ENCODE measurements at places on chromosomes 11 and 22.

DNA sequence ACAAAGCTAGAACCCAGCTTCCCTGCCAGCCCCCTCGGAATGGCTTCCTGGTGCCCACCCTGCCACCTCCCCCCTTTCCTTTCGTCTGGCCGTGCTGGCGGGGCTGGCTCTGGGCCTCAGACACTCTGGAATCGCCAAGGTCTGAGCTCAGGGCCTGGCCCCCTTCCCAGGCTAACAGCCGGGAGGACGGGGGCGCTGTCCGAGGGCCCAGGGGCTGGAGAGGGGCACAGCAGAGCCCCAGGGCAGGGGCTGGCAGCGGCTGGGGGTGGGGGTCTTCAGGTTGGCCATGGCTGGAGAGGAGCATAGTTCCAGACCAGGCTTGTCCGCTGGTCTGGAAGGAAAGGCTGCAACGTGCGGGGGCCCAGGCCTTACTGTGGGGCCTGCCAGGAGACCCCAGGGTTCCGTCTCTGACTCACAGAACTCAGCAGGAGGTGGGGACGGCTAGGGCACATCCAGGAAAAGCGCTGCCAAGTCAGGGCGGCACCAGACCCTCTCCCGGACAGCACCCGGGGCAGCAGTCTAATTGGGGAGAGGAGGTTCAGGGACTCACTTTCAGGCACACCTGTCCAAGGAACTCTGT lies 861 bp upstream of the LTBP3 start:
- DNase-seq, result peak; percentile 43

- DNase-seq, result no peak
These were observed 20.4 kb upstream of the EMSY start for GRCh38 chr11:76424379-76424778.

- peak; percentile 91 for DNase-seq
These were observed 171.5 kb upstream of the SYT13 start for GRCh38 chr11:45457649-45458048.

- DNase-seq, result no peak
These were observed 599.3 kb downstream of the BUD13 start for GRCh38 chr11:116173506-116173905.

- DNase-seq, result no peak
These were observed 736 bp downstream of the RDX start for GRCh38 chr11:110295531-110296225.

DNA sequence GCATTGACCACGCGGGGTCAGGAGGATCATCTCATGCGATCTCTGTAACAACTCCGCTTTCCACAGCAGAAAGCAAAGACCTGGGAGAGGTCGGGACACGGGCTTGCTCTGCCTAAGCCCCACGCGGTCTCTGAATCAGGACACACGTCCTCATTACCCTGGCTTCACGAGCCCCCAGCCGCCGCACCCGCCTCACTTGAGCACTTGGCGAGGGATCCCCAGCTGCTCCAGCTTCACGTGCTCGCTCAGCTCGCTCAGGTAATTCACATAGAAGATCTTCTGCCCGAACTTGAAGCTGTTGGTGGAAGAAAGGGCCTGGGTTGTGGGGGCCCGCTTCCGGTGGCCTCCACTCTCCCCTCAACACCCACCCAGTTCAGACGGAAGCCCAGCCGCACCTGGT lies 19.6 kb downstream of the ARHGAP1 start:
- no peak for DNase-seq

- DNase-seq, result no peak
These were observed 8.4 kb downstream of the LRRC10B start for GRCh38 chr11:61516675-61517572.

DNA sequence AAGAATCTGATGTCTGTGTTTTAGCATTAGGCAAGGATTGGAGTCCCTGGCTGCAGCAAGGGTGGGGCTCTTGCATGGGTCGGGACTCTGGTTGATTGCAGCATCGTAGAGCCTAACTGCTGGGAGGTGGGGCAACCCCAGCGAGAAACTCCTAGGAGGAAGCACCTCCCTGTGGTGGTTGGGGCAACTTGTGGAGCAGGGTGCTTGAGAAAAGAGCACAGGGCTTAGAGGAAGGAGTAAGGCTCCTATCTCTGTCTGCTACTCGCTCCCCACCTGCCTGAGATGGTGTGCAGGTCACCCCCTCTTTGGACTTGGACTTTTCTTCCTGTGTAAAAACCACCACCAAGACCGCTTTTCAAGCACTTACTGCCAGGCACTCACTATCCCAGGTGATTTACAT lies 15.6 kb downstream of the SREBF2 start:
- no peak for DNase-seq

DNA sequence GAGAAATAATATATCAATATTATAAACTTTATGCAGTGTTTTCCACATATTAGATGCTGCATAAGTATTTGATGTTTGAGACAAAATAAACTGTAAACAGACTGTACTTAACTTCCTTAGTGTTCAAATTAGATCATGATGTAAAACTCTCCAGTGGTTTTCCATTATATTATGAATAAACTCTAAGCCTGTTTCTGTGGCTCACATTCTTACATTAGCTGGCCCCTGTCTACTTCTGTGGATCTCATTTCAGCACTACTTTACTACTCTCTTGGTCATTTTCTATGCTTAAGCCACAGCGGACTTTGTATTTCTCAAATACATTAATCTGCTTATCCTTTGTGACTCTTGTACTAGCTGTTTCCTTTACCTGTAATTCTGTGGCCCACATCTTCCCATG lies 55.6 kb downstream of the ARHGEF12 start:
- no peak for DNase-seq

GRCh38 chr22:44870021-44870420 lies 117.6 kb downstream of the ARHGAP8 start:
- peak; percentile 8 for DNase-seq

Data from NCI-H226 (cell line).